Hematopoietic multipotent progenitor cell treated with erythropoietin and hydrocortisone succinate and interleukin-3 and kit ligand, for 4 days (in vitro differentiated cells): ENCODE measurements at places on chromosomes 4 and X.

GRCh38 chr4:182143822-182144625 lies 99.2 kb upstream of the TENM3 start:
- DNase-seq = peak; percentile 13

GRCh38 chrX:50198348-50198747 lies 2.5 kb downstream of the AKAP4 start:
- DNase-seq = peak; percentile 91

DNA sequence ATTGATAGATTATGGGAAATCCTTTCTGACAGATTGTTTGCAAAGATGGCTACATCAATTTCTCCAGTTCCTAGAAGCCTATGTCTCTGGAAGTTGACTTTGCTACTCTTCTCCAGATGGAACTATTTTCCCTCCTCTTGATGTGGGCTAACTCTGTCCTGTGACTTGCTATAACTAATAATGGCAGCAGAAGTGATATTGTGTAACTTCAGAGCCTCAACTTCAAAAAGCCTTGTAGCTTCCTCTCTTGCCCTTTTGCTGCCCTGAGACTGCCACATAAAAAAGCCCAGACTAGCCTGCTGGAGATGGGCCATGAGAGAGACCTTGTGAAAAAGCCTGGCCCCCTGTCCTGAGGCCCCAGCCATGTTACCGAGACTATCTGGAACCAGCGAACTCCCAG lies 210.7 kb upstream of the SLC7A11 start:
- peak; percentile 4 for DNase-seq

DNA sequence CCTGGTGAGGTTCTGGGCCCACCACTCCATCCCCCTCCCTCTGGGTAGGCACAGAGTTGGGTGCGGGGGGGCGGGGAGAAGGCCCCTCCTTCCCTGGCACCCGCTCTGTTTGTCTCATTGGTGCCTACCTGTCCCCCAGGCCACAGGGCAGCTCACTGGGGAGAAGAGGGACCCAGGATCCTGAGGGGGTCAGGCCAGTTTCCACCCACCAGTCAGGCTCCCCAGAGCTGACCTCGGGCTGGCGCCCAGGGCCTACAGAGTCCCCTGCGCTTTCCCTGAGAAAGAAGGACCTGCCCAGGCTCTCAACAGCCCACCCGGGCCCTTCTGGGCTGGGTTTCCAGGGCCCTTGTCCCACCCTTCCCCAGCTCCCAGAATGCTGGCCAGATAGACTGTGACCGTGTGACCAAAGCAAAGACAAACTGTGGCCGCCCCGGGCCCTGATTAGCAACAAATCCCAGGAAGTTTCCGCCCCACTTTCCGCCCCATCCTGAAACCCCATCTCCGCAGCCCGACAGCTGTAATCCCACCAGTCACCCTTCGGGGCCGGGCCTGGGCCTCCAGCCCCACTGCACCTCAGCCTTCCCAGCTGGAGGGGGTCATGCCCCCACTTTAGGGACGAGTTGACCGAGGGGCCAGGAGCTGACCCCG lies 33.8 kb upstream of the FGFR3 start:
- DNase-seq = no peak

- DNase-seq = no peak
Observed at GRCh38 chr4:89400287-89401035, 92.9 kb upstream of the GPRIN3 start.

DNA sequence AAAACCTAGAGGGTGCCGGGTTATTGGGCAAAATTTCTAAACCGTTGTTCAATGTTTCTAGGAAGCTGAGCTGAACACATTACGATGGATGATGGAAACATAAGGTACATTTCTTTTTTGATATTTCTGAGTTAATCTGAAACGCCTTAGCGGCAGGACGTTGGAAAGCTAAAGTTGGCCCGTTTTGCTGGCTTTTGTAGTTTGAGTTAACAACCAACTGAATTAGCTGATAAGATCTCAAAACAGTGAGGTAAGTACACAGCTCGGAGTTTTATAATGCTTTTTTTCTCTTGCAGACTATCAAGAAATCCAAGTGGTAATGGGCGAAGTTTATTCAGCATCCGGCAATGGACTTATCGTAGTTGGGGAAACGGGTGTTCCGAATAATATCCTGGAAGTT lies 73.5 kb downstream of the PRSS12 start:
- DNase-seq = peak; percentile 33

- no peak for DNase-seq
Observed at GRCh38 chr4:53010318-53010717, 148.2 kb downstream of the RASL11B start.

DNA sequence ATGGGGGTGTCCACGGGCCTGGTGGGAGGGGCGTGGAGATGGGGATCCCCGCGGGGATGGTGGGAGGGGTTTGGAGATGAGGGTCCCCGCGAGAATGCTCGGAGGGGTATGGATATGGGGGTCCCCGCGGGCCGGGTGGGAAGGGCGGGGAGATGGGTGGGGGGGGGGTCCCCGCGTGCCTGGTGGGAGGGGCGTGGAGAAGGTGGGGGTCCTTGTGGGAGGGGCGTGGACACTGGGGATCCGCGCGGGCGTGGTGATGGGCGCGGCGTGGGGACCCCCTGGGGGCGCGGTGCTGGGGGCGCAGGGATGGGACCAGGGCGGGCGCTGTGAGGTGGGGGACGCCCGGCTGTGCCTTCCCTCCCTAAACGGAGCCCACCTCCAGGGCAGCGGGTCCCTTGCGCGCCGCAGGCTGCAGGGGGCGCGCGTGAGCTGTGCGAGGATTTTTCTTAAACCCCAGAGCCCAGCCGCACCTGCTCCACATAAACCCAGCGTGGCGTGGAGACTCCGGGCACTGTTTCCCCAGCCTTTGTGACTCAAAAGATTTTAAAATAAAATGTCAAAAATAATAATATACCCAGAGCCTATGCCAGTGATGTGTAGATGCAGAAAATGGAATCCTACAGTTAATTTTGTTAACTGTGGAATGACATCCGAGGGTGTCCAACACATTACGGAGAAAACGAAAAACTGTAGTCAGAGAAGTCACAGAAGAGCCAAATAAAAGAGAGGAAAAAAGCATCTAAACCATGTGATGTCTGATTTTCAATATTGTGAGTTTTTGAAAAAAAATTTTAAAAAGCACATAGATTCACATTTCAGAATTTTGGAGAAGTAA lies 1.5 kb upstream of the ASMTL start:
- DNase-seq = peak; percentile 95

GRCh38 chr4:7410446-7410845 lies 24.3 kb downstream of the PSAPL1 start:
- no peak for DNase-seq

DNA sequence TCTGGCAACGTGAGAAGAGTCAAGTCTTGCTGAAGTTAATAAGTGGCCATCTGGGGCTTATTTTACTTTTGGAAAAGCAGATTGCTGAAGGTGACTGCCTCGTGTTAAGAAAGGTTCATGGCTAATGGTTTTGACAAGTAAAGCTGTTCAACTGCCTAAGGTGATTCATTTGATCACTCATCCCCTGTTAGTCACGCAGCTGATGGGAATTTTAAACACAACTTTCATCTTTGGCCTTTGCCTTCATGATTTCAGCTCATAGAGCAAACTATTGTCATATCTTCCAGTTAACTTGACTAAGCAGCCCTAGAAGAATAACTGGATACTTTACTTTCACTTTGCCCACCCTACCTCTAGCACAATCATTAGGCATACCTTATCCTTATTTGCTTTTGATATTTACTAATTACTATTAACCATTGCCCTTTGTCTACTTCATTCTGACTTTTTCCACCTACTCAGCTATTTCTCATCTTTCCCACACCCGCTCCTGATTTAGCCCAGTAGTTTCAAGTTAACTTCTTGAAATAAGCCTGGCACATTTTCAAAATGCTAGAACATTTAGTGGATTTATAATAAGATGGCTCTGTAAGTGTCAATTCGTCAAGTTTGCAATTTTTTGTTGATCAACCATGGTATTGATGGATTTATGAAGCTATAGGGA lies 170.6 kb upstream of the S100G start:
- no peak for DNase-seq

- DNase-seq = no peak
Observed at GRCh38 chrX:23803931-23804381, 21.0 kb downstream of the SAT1 start.

DNA sequence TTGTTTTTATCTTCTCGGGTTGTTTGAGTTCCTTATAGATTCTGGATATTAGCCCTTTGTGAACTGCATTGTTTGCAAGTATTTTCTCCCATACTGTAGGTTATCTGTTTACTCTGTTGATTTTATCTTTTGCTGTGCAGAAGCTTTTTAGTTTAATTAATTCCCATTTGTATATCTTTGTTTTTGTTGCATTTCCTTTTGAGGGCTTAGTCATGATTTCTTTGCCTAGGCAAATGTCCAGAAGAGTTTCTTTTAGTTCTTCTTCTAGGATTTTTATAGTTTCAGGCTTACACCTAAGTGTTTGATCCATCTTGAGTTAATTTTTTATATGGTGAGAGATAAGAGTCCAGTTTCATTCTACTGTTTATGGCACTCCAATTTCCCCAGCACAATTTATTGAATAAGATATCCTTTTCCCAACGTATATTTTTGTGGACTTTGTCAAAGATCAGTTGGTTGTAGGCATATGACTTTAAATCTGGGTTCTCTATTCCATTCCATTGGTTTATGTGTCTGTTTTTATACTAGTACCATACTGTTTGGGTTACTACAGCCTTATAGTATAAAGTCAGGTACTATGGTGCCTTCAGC lies 54.3 kb downstream of the EGF start:
- no peak for DNase-seq

- DNase-seq = no peak
Observed at GRCh38 chrX:73457306-73457705, 10.5 kb downstream of the CDX4 start.

- DNase-seq = no peak
Observed at GRCh38 chr4:63728480-63729177, 680.6 kb downstream of the TECRL start.

GRCh38 chrX:25125483-25125882 lies 109.7 kb upstream of the ARX start:
- no peak for DNase-seq

DNA sequence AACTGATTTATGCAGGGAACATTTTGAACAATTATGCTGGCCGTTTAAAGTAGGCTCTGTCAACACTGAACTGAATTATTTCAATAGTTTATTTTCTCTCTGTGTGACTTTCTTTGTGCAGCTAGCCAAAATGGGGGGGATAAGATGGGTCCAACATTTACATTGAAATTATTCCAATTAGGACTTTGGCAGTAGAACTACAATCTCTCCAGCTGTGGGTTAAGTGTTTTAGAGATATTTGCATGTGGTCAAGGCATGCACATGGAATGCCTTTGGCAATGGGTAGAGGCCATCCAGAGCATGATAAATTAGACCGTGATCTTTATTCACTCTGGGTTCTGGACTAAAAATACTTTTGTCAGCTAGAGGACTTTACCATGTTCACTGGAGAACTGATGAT lies 107.9 kb upstream of the ELOVL6 start:
- no peak for DNase-seq

GRCh38 chr4:105130945-105131344 lies 15.7 kb upstream of the TET2 start:
- peak; percentile 37 for DNase-seq

DNA sequence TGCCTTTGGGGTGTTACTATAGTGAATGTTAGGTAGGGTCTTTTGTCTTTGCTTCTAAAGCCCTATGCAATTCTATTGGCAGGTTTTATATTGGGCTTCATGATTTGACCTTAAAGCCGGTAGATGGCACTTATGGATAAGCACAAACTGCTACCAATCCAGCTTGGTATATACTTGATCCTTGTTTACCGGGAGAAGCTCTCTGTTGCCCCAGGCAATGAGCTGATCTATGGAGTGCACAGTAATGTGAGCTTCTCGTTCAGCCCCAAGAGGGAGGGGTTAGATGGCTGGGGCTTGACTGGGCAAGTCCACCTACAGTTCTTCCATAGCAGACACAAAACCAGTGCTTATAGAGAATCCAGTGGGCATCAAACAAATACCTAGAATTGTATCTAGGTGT lies 287.2 kb upstream of the CT83 start:
- no peak for DNase-seq

DNA sequence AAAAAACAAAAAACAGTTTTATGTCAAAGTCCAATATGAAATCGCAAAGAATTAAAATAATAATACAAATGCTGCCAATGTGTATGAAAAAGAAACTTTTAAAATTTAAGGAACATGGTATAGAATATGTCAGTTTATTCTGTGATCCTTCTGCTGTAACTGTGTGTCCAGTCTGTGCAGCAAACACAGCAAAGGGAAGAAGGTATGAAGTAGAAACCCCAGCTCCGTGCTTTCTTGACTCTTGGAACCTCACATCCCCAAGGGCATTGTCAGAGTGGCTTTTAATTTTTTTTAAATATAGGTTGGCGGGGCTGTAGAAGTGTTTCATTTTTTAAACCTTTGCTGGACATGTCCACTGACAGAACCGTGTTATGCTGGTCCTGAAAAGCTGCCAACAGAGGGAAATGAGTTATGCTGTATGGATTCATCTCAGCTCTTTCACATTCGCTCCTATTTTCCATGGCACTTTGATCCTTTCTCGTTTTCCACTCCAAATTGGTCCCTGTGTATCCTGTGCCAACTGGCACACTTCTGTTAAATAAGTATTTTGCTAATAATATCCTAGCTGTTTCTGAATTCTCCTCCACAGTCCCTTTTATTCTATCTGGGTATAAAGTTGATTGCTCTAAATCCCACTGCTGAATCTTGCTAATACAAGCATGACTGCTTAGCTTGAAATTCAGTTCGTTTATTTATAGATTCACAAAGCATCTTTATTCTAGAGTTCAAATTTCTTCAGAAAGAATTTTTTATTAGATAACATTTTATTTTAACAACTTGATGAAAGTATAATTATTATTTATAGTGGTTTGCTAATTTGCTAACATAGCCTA lies 127.0 kb upstream of the DDIT4L start:
- no peak for DNase-seq

DNA sequence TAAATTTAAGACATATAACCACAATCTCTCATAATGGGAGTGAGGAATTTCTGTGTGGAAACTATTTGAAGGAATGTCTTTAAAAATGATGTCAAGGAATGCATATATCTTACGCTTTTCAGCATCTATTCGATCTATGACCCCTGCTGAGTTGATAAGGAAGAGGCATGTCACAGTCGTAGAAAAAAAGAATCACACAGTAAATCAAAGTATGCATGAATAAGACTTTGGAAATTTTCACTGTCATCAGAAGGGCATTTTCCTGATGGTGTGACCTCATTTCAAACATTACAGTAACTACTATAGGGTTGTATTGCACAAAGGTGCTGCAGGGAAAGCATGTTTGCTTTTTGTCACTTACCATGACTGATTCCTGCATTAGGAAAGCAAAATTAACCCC lies 41.5 kb downstream of the REELD1 start:
- no peak for DNase-seq

DNA sequence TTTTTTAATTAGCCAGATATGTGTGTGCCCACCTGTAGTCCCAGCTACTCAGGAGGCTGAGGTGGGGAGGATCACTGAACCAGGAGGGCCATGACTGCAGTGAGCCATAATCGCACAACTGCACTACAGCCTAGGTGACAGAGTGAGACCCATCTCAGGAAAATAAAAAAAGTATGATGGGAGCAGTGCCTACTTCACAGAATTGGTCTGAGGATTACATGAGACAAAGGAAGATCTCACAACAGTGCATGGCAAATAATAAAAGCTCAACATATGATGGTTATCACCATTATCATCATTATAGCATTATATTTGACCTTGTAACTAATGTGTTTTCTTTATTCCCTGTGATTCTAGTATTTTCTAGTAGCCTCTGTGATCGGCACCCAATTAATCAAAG lies 19.9 kb upstream of the DCHS2 start:
- DNase-seq = no peak
